ENCODE measurements at places on chromosomes 7 and 10.

- no peak for DNase-seq
Observed at GRCh38 chr7:2225830-2226229, 6.9 kb downstream of the MAD1L1 start.

GRCh38 chr10:36271627-36272340, 629.7 kb upstream of the FZD8 start:
- DNase-seq, result no peak

GRCh38 chr10:132504501-132505272, 32.9 kb upstream of the INPP5A start:
- DNase-seq, result no peak

GRCh38 chr7:37193087-37193774, 255.4 kb downstream of the ELMO1 start:
- no peak for DNase-seq

DNA sequence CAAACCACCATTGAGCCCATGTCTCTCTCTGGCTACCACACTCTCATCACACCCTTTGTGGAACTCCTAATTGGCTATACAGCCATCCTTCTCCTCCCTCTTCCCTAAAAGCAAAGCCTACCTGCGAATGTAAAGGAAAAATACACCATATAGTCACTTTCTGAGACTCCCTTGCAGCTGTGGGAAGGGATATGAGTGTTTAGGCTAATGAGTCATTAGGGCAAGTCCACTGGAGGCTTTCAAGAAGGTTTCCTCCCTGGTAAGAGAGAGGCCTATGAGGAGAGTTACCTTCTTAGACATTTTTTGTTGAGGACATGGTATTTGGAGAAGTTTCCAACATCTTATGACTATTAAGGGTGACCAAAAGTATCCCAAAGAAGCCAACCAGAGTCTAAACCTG, 4.1 kb upstream of the TMEM243 start:
- no peak for DNase-seq

- DNase-seq, result no peak
Observed at GRCh38 chr7:99786726-99787335, 2.8 kb upstream of the CYP3A4 start.

GRCh38 chr10:4647109-4647785, 178.8 kb upstream of the AKR1E2 start:
- DNase-seq, result no peak

DNA sequence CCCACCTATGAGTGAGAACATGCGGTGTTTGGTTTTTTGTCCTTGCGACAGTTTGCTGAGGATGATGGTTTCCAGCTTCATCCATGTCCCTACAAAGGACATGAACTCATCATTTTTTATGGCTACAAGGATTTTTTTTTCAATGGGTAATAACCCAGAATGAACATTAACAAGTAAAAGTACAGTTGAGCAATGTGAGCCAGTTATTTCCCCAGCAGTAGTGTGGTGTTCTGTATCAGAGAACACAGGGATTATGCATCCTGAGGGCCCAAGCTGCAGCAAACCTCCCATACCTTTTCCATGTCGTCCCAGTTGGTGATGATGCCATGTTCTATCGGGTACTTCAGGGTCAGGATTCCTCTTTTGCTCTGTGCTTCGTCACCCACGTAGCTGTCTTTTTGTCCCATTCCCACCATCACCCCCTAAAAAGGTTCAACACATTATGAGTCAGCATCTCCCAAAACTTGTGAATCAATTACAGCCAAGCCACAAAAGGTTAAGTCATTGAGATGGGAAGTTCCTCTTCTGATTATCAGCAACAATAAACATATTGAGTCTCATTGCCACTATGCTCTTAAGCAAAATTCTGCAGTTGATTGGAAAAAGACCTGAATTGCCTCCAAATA, 5.5 kb downstream of the ACTA2 start:
- no peak for DNase-seq

- DNase-seq, result no peak
Observed at GRCh38 chr10:87671139-87671815, 11.6 kb downstream of the PAPSS2 start.

DNA sequence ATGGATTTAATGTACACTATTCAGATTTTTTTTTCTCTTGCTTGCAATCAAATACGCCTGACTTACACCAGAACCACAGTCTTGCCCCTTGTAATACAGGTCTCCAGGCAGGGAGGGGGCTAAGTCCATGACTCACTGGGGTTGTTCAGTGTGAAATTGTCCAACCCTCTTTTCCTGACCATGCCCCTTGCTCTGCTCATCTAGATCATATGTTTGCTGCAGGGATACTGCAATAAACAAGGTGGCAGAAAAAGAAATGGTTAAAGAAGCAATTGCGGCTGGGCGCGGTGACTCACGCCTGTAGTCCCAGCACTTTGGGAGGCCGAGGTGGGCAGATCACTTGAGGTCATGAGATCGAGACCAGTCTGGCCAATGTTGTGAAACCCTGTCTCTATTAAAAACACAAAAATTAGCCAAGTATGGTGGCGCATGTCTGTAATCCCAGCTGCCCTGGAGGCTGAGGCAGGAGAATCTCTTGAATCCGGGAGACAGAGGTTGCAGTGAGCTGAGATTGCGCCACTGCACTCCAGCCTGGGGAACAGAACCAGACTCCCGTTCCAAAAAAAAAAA, 85.5 kb downstream of the TMEM130 start:
- DNase-seq, result no peak

- DNase-seq, result no peak
Observed at GRCh38 chr10:61618388-61618961, 44.3 kb upstream of the CABCOCO1 start.

DNA sequence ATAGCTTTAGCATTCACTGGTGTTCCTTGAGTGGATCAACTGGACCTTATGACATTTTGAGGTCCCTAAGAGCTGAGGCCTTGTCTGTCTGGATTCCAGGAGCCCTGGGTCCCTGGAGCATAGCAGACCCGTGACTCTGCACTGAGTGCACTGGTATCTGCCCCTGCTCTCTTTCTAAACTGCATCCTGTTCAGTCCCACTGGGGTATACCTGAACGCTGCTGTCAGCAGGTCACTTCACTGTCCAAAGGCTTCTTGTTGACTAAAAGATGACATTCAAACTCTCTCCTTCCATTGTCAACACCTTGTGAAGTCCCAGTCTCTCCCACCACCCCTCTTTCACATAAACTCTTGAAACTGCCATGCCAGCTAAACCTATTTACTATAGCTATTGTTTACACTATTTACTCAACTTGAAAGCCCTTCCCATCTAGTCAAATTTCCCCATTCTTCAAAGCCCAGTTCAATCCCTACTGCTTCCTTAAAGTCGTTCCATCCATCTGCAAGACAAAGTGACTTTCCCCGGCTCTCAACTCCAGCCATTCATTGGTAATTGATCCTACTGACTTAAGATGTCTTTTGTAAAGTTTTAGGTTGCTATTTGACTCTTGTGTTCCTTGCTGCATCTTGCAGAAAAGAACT, 523.3 kb downstream of the KCNMA1 start:
- no peak for DNase-seq

- no peak for DNase-seq
Observed at GRCh38 chr10:13206546-13207443, 27.4 kb downstream of the UCMA start.

GRCh38 chr7:146966274-146966673, 849.7 kb downstream of the CNTNAP2 start:
- DNase-seq, result no peak

DNA sequence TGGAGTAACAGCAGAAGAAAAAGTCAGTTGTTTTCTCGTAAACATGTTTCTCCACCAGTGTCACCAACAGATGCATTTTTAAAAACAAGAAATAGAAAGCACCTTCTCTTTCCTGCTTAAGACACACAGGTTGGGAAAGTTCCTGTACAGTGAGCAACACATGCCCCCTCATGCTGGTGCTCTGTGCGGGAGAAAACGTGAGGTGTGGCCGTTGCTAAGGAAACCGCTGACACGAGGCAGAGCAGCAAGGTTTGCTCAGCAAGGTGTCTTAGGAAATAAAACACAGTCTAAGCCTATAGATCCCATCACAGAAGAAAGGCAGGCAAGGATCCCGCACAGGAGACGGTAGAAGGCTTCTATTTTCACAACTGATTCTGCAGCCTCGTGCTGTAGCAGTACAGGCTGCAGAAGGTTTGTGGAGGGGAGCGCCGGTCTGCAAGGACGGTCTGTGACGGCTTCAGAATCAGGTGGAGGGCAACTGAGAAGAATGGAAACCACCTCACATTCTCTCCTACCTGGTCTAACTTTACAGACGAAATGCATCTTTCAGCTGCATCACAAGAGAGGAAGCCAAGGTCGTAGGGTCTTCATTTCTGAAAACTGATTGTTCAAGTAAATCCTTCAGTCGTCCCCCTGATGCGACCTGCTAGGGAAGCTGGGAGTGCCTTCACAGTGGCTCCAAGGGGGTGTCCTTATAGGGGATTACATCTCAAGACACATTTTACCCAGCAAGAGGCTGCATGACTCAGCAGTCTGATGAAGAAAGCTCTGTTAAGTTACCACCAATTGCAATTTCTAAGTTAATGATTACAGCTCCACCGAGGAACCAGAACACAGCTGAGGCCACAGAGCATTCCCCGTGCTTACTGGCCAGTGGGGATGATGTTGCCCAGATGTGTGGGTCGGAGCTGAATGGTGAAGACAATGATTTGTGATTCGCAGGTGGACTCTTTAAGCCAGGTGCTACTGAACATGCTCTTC, 150.7 kb upstream of the KLF14 start:
- DNase-seq, result no peak

Data from hematopoietic multipotent progenitor cell treated with erythropoietin and hydrocortisone succinate and interleukin-3 and kit ligand, for 15 days (in vitro differentiated cells).